Testis (tissue), 5 donors: ENCODE measurements at places on chromosomes 6 and 20. TPM values are rescaled to one million over a fixed set of nuclear protein-coding genes. Genes with fewer than 3 reads are reported as not detected.

DNA sequence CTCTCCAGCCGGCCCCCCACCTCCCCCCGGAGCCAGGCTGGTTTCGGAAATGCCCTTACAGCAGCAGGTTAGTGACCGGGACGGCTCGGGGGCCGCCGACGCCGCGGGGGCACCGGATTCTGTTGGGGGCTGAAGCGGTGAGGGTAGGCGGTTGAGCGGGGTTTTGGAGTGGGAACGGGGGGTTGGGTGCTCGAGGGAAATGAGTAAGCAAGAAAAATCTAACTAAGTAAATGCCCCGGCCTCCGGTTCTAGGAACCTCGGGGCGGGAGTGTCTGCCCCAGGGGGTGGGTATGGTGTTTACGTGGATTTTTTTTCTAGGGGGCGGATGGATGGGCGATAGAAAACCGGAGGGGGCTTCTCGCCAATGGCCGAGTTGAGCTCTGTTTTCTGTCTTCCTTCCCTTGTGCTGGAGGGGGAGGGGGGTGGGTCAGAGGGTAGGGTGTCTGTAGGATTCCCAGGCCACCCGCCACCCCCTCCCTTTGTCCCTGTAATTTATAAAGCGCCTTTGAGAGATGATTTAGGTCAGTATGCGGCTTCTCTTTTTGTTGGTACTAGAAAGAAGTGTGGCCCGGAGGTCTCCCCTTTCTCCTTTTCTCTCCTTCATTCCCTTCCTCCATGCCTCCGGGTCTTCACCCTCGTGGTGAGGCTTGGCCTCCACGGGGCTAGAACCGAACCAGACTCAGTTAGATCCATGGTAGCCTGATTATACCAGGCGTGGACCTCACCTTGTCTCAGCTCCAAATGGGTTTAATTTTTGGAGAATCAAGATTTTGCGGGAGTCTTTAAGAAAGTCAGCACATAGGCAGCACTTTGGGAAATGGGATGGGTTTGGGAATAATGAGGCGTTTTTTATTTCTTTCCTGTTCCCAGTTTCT lies 2.3 kb downstream of the E2F3 start:
- H3K36me3 ChIP-seq: no peaks in the 10 kb centered on the region
- peak overlapping the region; percentile 93 for H3K27ac ChIP-seq
- peak overlapping the region; percentile 91 for H3K4me3 ChIP-seq
- peak; percentile 34 for DNase-seq
- no peaks in the 10 kb centered on the region for H3K4me1 ChIP-seq

DNA sequence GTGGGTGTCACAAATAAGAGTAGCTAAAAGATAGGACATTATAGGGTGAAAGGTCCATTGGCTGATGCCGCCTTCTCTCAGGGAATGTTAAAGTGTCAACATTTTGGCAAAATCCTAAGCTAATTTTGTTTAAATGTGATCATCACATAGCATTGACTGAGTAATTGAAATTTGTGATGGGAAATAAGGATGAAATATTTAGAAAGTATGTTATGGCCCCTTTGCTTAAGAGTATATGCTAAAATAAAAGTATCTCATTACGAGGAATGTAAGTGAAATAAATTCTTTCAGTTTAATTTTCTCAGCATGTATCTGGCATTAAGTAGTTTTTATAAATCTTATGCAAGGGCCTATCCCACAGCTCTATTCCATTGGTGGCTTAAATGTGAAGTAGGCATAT lies 229.2 kb downstream of the PRL start:
- no peaks in the 10 kb centered on the region for H3K36me3 ChIP-seq
- no peak overlapping the region for H3K4me3 ChIP-seq
- no peaks in the 10 kb centered on the region for H3K4me1 ChIP-seq
- no peak for DNase-seq

GRCh38 chr6:124974771-124975377 lies 12.6 kb downstream of the RNF217 start:
- no peak overlapping the region for H3K27ac ChIP-seq
- H3K36me3 ChIP-seq: no peaks in the 10 kb centered on the region
- no peaks in the 10 kb centered on the region for H3K27me3 ChIP-seq
- H3K4me1 ChIP-seq: peaks cover 4% of the 10 kb centered on the region
- H3K4me3 ChIP-seq: no peak overlapping the region

GRCh38 chr20:10376270-10377075 lies 57.5 kb downstream of the MKKS start:
- no peak overlapping the region for H3K4me3 ChIP-seq
- no peak for DNase-seq
- H3K27me3 ChIP-seq: no peaks in the 10 kb centered on the region
- peaks cover 7% of the 10 kb centered on the region for H3K4me1 ChIP-seq

Gene GJA10
- not detected for total RNA-seq

Gene RAET1L
- 0.43 TPM for total RNA-seq

Gene LTA
- 2.6 TPM for total RNA-seq
